ENCODE measurements at places on chromosomes 16 and 17.

- no peak for DNase-seq
Measured at GRCh38 chr17:41383690-41384089, 1.6 kb upstream of the KRT34 start.

DNA sequence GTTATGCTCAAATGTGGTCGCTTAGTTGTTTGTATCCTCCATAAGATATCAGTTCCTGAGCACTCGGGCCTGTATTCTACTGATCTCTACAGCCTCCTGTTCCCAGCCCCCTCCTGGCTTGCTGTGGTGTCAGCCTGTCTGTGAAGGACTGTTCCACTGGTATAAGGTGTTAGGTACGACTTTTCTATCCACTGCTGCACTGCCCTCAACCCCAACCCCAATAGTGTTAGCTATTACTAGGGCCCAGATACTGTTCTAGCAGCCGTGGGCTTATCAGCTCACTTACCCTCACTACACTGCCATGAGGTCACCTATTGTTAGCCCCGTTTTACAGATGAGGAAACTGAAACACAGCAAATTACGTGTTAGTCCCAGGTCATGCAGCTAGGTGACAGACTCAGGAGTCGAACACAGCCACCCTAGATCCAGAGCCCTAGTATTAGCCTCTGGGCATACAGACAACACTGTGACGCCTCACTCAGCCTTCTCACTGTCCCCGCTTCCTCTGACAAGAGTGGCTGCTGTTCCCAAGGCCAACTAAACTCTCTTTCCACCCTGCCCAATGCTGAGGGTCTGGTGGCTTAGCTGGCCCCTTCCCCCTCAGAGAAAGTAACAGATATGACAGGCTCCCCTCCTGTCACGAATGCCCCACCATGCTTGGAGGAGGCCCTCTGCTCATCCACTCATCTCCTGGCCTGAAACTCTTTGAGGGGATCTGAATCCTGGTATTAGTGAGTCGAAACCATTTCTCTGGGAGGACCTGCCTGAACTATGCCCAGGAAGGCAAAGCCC is 25.6 kb upstream of the ZNF652 start:
- no peak for DNase-seq

GRCh38 chr16:12627394-12627793 is 176.3 kb downstream of the CPPED1 start:
- DNase-seq, result no peak

DNA sequence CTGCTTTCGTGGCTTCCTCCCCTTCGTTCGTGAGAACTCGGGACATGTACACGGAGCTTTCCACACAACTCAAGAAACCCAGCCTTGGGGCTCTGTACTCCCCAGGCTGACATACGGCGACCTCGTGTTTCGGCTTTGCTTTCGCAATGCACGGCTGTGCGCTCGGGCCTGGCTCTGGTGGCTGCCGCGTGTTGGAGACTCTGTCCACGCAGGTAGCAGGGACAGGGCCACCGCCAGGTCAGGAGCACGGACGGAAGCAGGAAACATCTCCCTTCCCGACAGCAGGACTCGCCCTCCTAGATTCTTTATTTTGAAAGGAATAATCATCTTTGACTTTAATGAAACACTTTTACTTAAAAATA is 17.3 kb downstream of the UTS2R start:
- no peak for DNase-seq

Measured in HS-27A (cell line).